NCI-H187 treated with DMSO at 0.1 percent for 48 hours (cell line): ENCODE measurements at places on chromosomes 1 and 21.

DNA sequence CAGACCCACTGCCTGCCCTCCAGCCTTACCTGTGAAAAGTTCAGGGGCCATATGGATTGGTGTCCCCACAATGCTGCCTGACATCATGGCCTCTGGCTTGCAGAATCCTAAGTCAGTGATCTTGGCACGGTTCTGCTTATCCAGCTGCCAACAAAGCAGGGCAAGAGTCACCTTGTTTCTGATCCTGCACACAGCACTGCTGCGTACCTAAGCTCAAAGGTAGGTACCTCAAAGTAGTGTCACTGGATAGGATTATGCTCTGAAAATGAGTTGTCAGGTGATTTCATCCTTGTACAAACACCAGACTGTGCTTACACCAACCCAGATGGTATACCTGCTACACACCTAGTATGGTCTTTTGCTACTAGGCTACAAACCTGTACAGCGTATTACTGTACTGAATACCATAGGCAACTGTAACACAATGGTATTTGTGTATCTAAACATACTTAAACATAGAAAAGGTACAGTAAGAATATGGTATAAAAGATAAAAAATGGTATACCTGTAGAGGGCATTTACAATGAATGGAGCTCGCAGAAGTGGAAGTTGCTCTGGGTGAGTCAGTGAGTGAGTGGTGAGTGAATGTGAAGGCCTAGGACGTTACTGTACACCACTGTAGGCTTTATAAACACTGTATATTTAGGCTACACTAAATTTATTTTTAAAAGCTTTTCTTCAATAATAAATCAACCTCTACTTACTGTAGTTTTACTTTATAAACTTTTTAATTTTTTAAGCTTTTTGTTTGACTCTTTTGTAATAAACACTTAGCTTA, 29.1 kb upstream of the RBBP5 start:
- no peak for DNase-seq

GRCh38 chr1:9824702-9825089, 931 bp upstream of the CLSTN1 start:
- DNase-seq: no peak

- DNase-seq: no peak
Observed at GRCh38 chr1:15448877-15449462, 7.6 kb upstream of the CELA2A start.

DNA sequence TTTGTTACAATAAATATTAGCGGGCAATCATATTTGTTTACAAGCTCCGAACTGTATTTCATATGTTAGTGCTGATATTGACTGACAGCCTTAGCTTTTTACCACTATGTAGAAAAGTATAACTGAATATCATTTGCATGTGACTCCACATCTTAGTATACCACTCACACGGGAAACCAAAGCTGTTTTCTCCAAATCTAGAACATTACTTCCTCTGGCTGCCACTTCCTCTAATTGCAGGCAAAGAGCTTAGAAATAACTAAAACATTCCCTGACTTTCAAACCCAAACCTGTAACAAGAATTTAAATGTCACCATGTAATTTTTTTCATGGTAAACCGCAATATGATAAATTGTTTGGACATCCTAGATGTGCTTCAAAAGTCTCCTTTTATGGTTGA, 174.7 kb downstream of the LBR start:
- no peak for DNase-seq

GRCh38 chr1:57741521-57741920, 317.7 kb upstream of the DAB1 start:
- DNase-seq: no peak

GRCh38 chr1:150406483-150406882, 42.5 kb downstream of the RPRD2 start:
- no peak for DNase-seq

GRCh38 chr1:27503844-27504587, 14.0 kb upstream of the WASF2 start:
- no peak for DNase-seq

DNA sequence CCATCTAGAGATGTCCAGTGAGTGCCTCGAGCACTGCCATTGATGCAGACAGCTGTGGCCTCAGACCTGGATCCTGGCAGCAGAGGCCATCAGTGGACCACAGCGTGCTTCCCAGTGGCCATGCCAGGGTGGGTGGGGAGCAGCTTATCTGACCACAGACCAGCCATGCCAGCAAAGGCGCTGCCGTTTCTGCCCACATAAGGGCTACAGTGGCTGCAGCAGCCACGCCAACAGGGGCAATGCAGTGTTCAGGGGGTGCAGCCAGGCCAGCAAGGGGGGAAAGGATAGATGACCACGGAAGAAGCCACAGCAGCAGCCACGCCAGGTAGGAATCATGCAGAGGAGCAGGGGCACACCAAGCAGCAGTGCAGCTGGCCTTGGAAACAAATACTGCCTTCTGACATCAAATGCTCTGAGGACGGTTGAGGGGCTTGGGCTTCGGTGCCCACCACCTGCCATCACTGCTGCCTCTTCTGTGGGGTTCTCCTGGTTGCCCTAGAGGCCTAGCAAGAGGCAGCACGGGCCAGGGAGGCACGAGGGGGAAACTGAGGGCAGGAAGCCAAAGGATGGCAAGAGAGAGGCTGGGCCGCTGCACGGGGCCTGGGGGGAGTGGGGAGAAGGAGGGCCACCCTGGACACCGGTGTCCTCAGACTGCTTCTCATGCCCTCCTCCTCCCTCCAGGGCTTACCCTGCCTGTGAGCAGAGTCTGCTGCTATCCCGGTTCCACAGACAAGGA, 94.7 kb upstream of the RUNX3 start:
- no peak for DNase-seq

- no peak for DNase-seq
Observed at GRCh38 chr21:41571938-41572510, 64.1 kb upstream of the TMPRSS2 start.

DNA sequence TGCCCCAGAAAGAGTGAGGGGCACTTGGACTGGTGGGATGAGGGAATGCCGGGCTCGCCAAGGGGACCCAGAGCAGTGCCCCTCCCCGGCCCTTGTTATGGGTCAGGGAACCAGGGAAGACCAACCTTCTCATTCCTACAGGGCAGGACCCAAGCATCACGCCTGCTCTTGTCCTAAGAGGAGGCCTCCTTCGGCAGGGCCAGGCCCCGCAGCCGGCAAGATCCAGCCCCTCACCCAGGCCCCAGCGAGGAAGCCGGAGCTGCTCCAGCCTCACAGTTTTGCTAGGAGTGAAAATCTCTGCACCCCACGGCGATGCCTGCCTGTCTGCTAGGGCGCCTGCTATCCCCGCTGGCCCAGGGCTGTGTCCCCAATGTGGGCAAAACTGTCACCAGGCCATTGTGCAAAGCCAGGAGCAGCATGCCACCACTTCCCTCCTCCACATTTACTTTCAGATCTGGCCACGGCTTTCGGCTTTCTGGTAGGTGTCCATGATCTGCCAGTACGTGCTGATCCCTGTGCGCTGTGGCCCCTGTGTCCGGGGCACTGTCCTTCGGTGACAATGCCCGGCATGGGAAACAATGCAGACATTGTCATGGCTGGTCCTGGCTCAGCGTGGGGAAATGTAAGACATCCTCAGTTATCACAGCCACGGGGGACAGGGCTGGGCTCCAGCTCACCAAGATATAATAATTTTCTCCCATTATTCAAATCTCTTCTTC, 9.6 kb downstream of the ACTRT2 start:
- no peak for DNase-seq

DNA sequence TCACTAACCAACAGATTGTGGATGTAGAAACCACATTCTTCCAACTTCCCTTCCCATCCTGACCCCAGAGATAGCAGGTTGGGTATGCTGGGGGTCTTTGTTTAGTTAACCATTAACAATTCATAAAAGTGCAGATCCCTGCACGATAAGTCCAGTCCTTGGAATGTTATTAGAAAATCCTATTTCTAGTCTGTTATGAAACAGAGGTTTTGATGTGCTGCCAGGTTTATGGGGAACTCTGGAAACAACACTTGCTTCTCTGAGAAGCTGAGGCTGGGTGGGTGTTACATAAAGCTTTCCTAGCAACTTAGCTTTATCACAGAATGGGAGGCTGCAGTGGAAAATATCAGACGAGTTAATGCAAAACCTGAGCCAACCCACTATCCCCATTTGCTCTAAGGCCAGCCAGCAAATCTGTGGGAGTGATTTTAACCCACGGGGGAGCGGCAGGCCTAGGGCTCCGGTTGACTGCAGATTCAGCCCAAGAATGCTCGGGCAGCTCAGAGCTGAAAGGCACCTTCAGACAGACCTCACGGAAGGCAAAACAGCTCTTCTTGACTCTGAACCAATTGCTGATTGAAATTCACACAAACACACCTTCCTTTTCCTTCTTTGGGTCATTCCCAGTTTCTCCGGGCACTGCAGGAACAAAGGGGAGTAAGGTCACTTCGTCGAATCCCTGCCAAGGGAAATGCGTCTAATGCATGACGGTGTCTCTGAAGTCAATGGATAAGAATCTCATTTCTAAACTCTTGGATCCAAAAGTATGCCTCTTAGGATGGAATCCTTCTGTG, 111.7 kb upstream of the IRF2BP2 start:
- DNase-seq: no peak

- DNase-seq: no peak
Observed at GRCh38 chr1:116224561-116224960, 113.4 kb downstream of the MAB21L3 start.

GRCh38 chr21:25640202-25640942, 1.3 kb downstream of the JAM2 start:
- DNase-seq: no peak

DNA sequence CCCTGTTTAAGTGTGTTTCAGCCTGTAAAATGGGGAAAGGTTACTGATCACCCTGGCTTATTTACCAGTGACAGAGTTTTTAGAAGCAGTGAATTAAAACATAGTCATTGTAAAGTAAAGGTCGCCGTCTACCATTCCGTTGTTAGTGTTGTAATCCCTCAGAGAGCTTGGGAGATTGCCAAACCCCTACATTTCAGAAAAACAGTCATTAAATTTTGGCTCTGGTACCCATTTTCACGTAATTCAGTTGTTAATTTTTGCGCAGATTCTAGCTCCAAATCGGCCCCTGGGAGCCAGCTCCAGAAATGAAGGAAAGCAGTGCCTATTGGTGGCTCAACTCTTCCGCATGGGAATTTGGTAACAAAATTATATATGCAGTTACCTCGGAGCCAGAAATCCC, 127.7 kb upstream of the AJAP1 start:
- no peak for DNase-seq

- no peak for DNase-seq
Observed at GRCh38 chr1:212234431-212235395, 50.5 kb upstream of the PPP2R5A start.

GRCh38 chr1:57848406-57848805, 424.5 kb upstream of the DAB1 start:
- DNase-seq: no peak

GRCh38 chr1:92536211-92536979, 49.7 kb upstream of the GFI1 start:
- DNase-seq: no peak

DNA sequence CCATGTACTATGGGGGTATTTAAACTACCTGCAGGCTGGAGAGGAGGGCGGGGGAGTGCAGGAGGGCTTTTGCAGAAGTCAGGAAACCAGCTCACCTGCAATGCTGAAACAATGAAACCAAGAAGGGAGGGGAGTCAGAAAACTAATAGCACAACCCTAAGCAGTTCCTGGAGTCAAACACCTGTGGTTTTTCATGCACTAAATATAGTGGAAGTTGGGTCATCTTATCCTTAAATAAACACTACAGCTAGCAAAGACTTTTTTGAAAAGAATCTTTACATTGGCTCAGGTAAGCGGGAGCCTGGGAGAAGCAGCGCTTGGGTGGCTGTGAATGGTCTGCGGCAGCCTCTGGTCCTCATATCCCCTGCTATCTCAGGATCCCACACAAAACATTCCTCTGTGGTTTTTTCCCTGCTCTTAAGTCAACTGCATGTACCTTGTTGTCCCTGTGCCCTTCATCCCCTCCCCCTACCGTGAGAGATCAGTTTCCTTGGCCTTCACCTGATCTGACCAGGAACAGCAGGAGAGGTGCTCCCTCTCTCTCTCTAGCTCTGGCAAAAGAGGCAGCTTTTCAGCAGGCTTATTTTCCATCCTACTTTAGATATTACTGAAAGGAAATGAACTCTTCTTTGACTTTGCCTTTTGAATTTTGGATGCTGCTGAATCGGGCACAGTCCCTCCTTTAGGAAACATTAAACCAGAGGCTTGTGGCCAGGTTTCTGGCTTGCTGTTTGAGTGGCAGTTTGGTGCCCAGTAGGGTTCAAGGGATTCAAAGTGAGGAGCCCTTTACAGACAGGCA, 26.6 kb downstream of the TENT5C start:
- DNase-seq: peak; percentile 96

GRCh38 chr1:167717351-167717750, 4.4 kb upstream of the MPZL1 start:
- no peak for DNase-seq

GRCh38 chr1:83017701-83018100, 981.2 kb downstream of the TTLL7 start:
- no peak for DNase-seq

DNA sequence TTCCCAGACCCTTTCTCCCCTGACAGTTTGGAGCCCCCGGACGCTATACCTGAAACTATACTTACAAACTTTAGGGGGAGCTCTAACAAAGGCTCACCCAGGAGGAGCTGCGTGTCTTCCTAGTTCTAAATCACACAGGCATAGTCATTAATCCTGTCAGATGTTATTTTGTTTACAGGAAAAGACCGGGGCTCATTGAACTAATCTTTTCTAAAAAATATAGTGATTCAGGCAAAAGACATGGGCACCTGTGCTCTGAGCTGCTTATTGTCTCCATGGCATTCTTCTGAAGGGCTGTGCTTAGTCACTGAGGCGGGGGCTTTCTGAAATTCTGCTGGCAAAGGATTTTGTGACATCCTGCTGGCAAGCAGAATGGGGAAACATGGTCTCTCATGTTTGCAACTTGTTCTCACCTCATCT, 1577.0 kb downstream of the NCAM2 start:
- DNase-seq: no peak

DNA sequence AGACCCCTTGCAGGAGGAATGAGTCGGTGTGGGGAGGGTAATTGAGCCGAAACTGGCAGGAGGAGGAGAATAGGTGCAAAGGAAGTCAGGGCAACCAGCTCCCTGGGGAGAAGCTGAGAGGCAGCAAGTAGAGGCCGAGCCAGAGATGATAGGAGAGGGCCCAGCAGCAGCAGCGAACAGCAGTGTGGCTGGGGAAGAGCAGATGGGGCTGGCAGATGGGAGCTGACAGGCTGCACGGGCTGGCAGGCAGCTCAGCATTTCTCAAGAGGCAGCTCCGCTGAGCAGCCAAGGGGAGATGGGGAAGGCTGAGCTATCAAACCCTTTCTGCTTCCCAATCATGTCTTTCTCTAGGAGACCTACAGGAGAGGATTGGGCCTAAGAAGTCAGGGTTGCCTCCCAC, 158.2 kb downstream of the TRIM33 start:
- DNase-seq: no peak

- no peak for DNase-seq
Observed at GRCh38 chr1:160827418-160827817, 31.4 kb downstream of the LY9 start.
